ENCODE measurements at places on chromosomes 1 and 21. TPM values are rescaled to one million over a fixed set of nuclear protein-coding genes. Genes with fewer than 3 reads are reported as not detected.

Gene TENT5C
- total RNA-seq, result 4.2 TPM

Gene HSD3B2
- total RNA-seq, result 10.1 TPM

DNA sequence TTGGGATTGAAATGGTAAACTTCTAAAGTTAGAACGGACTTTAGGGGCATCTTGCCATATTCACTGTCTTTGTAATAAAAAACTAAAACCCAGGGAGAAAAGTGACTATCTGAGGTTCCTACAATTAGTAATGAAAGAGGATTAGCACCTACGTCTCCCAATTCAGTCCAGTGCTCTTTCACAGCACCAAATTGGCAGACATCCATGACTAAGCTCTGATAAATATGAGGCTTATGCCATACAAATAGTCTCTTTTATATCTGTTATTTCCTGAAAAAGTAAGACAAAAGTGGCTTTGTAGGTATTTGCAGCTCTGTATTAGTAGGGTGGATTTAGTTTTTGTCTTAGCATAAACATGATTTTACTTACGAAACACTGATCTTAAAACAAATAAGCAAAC, 315.0 kb upstream of the NRIP1 start:
- no peak overlapping the region for H3K4me3 ChIP-seq
- no peaks in the 10 kb centered on the region for H3K4me1 ChIP-seq
- no peaks in the 10 kb centered on the region for H3K36me3 ChIP-seq
- H3K27ac ChIP-seq, result no peak overlapping the region

DNA sequence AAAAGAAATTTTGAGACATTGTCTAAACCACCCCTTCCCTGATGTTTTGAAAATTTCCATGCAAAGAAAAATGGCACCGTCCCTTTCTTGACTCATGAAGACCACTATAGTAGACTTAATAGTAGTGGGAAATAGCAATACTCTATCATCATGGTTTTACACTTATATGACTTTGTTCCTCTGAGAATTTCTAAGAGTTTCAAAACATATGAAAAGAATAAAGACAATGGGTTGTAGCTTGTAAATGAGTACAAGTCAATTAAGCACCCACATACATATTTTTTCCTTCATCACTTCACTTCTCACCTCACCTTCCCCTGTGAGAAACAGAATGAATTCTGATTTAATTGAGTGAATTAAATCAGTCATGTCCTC, 151.7 kb downstream of the LYPLAL1 start:
- DNase-seq, result no peak
- H3K27ac ChIP-seq, result no peak overlapping the region
- no peaks in the 10 kb centered on the region for H3K4me1 ChIP-seq
- no peak overlapping the region for H3K4me3 ChIP-seq

GRCh38 chr1:199780948-199781670, 246.4 kb upstream of the NR5A2 start:
- no peak overlapping the region for H3K27ac ChIP-seq
- no peaks in the 10 kb centered on the region for H3K27me3 ChIP-seq
- H3K36me3 ChIP-seq, result no peaks in the 10 kb centered on the region

DNA sequence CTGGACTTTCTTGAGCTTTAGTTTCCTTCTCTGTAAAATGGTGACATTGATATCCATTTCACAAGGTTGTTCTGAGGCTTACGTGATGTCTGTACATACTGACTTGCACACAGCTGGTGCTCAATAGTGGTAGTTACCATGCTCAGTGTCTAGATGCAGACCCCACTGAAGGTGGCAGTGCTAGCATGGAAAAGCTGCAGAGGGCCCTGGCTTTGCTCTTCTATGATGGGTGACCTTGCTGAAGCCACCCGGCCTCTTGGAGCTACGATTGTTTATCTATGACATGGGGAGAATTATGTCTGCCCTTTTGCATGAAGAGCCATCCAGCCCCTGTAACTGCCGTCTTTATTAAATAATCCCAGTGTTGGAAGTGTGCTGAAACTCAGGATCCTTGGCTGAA, 131.8 kb downstream of the PLXNA2 start:
- H3K4me1 ChIP-seq, result peaks cover 6% of the 10 kb centered on the region
- H3K27me3 ChIP-seq, result no peaks in the 10 kb centered on the region
- no peaks in the 10 kb centered on the region for H3K36me3 ChIP-seq
- no peak overlapping the region for H3K4me3 ChIP-seq
- no peak overlapping the region for H3K27ac ChIP-seq
- DNase-seq, result no peak

DNA sequence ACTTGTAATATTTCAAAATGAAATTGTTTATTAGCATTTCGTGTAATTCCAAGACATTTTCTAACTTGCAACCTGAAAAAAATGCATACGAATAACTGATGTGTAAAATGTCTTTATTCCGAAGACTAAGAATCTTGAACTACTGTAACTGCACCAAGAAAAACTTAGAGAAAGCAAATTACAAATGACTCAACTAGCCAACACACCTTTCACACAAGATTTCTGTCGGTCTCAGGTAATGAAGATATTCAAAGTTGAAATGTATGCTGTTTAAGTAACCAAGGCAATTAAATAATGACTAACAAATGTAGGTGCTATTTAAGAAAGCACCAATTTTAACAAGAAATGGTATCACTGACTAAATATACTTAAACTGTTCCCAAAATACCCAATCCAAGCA, 2.1 kb downstream of the CLSTN1 start:
- no peak overlapping the region for H3K27ac ChIP-seq
- H3K4me3 ChIP-seq, result no peak overlapping the region
- peaks cover 59% of the 10 kb centered on the region for H3K4me1 ChIP-seq

GRCh38 chr1:59543211-59543668, 246.3 kb downstream of the FGGY start:
- DNase-seq, result no peak
- no peak overlapping the region for H3K27ac ChIP-seq
- no peaks in the 10 kb centered on the region for H3K27me3 ChIP-seq
- H3K4me3 ChIP-seq, result no peak overlapping the region
- no peaks in the 10 kb centered on the region for H3K36me3 ChIP-seq
- no peaks in the 10 kb centered on the region for H3K4me1 ChIP-seq

Data from vagina (tissue), 2 donors.